ENCODE measurements at places on chromosomes 11 and 22.

DNA sequence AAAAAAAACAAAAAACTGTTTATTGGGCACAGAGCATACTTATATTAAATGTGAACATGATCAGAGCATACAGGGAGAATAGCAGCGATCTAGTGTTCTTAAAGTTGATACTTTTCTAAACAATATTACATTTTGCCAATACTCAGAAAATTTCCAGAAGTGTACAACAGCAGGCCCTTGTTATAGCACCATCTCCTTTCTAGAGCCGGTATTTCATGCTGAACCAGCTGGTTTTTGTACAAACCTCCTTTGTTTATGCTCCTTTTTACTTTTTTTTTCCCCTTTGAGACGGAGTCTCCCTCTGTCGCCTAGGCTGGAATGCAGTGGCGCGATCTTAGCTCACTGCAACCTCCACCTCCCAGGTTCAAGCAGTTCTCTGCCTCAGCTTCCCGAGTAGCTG is 90.7 kb downstream of the PPP6R3 start:
- no peak for DNase-seq

GRCh38 chr11:31960126-31960525 is 130.7 kb upstream of the RCN1 start:
- no peak for DNase-seq

DNA sequence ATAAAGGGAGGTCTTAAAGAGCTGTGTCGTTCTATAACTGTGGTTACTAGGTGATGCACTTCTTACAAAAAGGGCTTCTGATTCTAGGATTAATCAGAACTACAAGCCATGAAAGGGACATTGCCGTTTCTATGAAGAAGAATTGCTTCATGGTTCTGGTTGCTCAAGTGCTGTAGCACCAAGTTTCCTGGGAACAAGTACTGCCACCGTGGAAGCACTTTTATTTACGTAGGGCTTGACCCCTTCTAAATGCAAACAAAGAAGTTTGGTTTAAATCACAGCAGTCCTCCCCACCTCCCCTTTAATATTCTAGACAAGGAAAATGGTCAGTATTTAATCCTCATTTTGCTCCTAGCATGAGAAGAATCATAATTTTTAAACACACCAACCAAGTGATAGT is 9.8 kb downstream of the YAP1 start:
- no peak for DNase-seq

DNA sequence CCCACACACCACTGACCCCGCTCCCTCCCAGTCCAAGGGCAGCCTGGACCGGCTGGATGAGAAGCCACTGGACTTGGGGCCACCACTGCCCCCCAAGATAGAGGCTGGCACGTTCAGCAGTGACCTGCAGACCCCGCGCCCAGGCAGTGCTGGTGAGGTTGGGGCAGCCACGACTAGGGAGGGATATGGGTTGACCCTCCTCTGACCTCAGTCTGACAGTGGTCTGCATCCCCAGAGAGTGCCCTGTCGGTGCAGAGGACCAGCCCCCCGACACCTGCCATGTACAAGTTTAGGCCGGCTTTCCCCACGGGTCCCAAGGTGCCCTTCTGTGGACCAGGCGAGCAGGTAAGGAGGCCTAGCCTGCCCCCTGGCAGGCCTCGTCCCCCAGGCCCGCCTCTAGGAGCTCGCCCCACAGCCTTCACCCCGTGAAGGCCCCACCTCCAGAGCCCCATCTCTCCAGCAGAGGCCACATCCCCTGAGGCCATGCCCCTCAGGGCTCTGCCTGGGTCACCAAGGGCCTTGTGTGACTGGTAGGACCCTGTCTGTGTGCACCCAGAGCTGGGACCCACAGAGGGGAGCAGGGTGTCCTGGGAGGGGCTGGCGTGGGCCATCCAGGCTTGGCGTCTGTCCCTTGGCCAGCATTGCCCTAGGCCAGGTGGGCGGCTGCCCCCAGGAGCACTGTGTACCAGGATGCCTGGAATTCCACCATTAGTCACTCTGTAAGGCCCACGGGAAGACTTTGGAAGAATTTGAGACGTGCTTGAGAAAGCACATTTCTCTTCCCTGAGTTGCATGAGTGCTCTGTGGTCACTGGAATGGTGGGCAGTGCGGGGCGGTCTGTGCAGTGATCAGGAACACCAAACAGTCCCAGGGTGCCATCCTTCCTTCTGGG is 9.4 kb downstream of the CCDC188 start:
- DNase-seq, result no peak

GRCh38 chr11:45102361-45102809 is 44.1 kb upstream of the PRDM11 start:
- DNase-seq, result no peak

DNA sequence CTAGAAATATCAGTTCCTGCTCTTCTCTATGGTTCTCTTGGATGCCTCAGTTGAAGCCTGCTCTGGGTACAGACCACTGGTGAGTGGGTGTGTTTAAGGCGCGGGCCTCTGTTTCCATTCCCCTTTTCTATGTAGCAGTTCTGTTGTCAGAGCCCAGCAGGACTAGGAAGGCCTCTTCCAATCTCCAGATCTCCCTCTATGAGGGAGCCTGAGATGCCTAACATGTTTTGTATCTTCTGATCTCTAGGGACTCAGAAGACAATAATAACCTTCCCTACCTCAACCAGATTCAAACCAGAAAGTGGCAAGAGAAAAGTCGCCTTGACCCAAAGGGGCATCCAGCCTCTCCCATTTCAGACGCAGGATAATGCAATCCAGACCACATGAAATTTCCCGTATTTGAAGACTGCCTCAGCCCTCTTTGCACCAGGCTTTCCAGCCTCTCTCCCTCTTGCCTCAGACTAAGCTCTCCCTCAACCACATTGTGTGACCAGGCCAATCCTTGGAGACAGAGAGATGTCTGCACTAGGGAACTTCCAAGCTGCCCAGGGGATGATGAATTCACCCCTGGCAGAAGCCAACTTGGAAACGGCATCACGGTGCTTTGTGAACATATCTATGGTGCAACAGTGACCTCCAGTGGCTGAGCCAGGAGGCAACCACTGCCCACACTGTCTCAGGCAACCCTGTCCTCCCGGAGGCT is 150.1 kb upstream of the UBASH3B start:
- DNase-seq, result peak; percentile 84

DNA sequence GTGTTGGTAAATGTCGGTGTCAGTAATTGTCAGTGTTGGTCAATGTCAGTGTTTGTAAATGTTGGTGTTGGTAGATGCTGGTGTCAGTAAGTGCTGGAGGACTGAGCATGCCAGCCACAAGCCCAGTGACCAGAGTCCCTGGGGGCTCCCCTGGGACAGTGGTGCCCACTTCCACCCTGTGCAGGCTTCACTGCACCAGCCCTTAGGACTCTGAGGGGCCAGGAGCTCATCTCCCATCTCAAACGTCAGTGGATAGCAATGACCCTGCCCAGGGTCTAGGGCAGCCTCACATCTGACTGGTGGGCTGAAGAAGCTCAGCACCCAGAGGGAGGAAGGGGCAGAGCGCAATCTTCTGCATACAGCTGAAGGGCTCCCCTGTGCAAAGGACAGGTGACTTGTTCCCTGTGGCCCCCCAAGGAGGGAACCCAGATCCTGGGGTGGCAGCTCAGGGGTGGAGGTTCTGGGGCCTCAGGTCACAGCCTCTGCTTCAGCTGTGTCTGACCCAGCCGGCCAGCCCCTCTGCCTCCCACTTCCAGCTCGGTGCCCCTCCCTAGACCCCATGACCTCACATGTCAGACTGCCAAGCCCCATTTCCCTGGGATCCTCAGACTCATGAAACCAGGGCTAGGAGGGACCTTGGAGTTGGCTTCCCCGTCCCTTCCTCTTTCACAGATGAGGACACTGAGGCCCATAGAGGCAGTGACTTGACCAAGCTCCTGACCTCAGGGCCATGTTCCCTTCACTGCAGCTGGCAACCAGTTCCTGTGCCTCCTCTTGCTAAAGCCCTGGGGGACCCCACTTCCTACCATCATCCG is 138.4 kb downstream of the CRYBB2 start:
- no peak for DNase-seq
